Stimulated activated CD8-positive, alpha-beta memory T cell treated with anti-CD3 and anti-CD28 coated beads, Interleukin-4, amount 100 ng/mL, for 1 hour (primary cell): ENCODE measurements at places on chromosomes 11 and 22.

GRCh38 chr11:61675826-61676225, 4.4 kb upstream of the DAGLA start:
- no peak for DNase-seq

- no peak for DNase-seq
These were observed 9.3 kb upstream of the CDC42BPG start for GRCh38 chr11:64853709-64854108.

- DNase-seq = no peak
These were observed 17.7 kb upstream of the MICAL2 start for GRCh38 chr11:12092714-12093113.

DNA sequence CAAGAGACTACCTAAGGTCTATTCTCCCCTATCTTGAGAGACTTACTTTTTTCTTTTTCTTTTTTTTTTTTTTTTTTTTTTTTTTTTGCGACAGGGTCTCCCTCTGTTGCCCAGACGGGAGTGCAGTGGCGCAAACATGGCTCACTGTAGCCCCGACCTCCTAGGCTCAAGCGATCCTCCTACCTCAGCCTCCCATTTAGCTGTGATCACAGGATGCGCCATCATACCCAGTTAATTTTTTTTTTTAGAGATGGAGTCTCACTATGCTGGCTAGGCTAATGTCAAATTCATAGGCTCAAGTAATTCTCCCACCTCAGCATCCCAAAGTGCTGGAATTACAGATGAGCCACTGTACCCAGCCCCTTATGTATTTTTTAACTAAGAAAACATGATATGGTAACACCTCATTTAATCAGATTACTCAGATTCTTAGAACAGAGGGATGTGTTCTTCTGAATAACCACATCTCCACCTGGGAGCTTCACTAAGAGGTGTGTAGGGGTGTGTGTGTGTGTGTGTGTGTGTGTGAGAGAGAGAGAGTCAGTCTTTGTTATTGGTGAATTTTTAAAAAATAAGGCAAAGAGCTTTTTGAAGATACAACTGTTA, 102.9 kb downstream of the USP35 start:
- DNase-seq = no peak

GRCh38 chr22:37137131-37137530, 12.6 kb downstream of the IL2RB start:
- no peak for DNase-seq

DNA sequence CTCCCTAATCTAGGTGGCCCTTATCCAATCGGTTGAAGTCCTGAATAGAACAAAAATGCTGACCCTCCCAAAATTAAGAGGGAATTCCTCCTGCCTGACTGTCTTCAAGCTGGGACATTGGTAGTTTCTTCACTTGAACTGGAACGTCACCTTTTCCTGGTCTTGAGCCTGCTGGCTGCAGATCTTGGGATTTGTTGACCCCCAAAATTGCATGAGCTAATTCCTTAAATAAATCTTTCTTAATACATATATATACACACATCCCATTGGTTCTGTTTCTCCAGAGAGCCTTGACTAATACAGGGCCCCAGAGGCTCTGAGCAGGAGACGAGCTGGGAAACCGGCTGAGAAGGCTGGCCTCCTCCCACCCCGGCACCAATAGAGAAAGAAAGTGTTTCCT, 46.2 kb downstream of the TRIM29 start:
- no peak for DNase-seq

DNA sequence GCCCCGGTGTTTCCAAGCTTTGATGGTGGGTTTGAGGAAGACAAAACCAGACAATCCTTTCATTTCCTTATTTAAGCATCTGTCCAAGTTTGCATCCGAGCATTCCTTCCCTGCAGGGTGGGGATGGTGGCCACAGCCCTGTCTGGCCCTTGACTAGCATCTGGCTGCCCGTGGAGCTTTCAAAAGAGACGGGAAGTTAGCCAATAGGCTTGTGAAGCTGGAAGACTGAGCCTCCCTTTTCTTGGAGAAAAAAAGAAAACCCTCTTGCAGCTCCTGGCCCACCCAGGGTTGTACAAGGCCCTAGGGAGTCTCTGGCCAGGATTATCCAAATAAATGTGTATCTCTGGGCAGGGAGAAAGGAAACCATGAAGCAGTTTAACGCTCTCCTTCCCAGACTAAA, 60.6 kb downstream of the MICAL2 start:
- no peak for DNase-seq

- DNase-seq = no peak
These were observed 10.9 kb upstream of the HBE1 start for GRCh38 chr11:5280582-5281102.

DNA sequence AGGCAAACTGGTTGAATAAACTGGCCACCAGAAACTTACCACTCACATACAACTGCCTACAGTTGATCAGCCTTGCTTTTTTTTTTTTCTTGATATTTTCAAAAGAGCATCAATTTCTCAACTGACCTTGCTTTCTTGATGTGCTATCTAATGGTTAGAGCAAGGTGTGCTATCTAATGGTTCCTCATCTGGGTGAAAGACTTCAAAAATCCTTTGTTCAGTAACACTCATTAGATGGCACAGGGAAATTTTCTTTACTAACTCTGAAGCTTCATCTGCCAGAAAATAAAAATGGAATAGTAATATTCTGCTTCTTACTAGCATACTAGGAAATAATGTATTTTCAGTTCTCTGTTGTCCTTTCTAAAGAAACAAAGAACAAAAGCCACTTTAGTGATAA, 51.2 kb upstream of the RAPSN start:
- no peak for DNase-seq

DNA sequence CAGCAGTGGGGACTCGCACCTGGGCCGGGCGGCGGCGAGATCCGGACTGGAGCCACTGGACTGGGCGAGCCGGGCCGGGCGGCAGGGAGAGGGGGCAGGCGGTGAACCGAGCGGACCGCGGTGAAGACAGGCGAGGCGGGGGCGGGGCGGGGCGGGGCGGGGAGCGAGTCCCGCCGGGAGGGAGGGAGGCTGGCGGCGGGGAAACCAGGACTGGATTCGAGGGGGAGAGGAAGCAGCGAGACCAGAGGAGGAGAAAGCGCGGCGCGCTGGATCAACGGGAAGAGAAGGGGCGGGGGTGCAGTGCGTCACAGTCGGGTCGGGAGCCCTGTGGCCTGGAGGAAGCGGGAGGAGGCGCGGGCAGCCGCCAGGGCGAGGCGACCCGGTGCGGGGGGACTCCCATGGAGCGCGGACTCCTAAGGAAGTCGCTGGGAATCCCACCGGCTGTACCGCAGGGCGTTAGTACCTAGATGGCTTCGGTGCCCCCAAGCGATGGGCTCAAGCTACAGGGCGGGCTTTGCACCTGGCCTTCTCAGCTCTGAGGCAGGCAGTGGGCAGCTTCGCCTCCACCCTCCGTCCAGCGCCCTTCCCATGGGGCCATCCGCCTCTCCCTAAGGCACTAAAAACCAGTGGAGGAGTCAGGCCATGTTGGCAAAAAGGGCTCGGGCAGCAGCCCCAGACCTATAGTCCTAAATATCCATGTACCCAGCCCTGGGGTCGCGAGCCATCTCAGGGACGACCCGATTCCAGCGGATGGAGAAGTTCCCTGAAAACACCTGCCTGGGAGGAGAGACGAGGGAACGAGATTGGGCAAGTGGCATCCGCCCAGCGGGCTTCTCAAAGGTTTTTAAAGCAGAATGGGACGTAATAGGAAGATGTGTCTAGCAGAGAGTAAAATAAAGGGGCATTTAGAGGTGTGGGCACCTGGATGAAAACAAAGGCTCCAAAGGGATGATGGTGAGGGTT, at the start of gene TMEM121B:
TSS of gene TMEM121B (minus strand) at position 128 of the 963 bp plus-strand sequence. CDS start 233 bp downstream, outside the sequence.
- no peak for DNase-seq

DNA sequence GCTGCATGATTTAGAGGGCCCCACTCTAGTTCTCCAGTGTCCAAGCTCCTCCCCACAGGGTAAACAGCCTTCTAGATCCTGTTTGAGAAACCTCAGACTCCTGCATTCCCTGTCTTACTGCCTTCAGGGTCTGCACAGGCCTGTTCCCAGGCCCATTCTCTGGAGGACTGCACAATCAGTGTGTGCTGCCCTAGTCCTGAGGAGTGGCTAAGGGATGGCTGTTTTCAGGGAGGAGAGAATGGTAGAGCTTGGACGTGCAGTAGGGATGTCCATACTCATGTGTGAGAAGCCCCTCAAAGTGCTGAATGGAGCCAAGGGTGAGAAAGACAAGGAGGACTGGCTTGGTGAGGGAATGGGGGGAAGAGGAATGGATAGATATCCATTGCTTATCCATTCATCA, 103.8 kb upstream of the CCDC90B start:
- no peak for DNase-seq

DNA sequence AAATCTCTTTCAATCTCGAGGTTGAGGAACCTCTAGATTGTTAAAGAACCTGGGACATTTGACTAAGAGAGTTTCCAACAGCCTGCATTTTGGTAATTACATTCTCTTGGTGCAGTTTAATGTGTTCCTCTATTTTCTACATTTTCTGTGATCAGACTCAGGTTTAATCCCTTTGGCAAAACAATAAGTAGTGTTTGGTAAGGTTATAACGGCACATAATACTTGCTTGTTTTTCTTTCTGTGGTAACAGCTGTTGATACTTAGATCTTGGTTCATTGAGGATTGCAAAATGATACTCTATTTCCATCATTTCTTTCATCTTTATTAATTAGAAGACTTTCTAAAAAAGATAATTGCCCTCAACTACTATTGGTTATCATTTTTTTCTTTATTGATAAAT, 271.3 kb downstream of the SBF2 start:
- no peak for DNase-seq
